ENCODE measurements at places on chromosomes 7 and 10. TPM values are rescaled to one million over a fixed set of nuclear protein-coding genes. Genes with fewer than 3 reads are reported as not detected.
A peak's percentile ranks its signal among the peaks of the same experiment; 100 is the strongest.

- DNase-seq = no peak
These were observed 236.6 kb downstream of the EBF3 start for GRCh38 chr10:129727495-129727894.

DNA sequence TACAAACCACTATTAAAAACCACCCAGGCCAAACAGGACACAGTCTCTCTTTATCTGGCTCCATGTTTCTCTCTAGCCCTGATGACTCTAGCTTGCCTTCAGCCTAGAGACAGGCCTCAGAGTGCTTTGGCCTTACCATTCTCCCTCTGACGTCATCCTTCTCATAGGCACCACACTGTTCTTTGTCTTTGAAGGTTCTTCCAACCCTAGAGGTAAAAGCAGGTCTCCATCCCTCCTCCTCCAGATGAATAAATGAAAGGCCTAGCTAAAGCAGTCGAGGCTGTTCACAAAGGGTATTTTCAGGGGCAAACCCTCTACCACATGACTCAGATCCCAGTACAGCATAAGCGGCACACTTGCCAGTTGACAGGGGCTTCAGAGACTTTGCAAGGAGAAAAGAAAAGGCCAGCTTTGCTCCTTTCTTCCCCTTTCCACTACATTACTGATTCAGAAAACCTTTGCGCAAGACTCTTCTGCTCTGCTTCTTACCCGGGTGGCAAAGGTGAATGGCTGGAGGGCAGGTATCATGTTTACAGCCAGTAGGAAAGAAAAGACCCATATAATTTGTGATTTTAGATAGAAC, 14.8 kb downstream of the NFE2L3 start:
- DNase-seq = no peak

DNA sequence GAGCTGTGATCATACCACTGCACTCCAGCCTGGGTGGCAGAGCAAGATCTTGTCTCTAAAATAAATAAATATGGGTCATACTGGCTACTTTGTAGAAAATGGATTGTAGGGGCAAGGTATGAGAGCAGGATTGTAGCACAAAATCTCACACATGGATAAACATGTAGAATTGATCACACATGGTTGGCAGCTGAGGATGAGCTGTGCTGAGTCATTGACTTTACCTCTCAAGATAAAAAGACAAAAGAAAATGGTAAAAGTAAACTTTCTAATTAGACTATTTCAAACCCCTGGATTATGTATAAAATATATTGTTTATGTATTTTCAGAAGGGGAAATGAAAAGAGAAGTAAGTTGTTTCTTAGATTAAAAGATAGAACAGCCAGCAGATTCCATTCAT, 69.3 kb downstream of the APBB1IP start:
- no peak for DNase-seq

- DNase-seq = peak; percentile 33
These were observed 185.7 kb upstream of the ADO start for GRCh38 chr10:62618576-62619412.

GRCh38 chr7:106276513-106276912, 8.3 kb downstream of the NAMPT start:
- no peak for DNase-seq

DNA sequence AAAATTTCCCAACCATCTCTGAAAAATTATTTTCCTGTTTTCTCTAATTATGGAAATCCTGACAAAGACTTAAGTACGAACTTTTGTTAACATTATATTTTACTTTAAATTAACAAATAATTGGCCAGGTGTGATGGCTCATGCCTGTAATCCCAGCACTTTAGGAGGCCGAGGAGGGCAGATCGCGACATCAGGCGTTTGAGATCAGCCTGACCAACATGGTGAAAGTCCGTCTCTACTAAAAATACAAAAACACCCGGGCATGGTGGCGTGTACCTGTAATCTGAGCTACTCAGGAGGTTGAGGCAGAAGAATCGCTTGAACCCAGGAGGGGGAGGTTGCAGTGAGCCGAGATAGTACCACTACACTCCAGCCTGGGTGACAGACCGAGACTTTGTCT, 32.2 kb downstream of the DGKB start:
- DNase-seq = no peak

DNA sequence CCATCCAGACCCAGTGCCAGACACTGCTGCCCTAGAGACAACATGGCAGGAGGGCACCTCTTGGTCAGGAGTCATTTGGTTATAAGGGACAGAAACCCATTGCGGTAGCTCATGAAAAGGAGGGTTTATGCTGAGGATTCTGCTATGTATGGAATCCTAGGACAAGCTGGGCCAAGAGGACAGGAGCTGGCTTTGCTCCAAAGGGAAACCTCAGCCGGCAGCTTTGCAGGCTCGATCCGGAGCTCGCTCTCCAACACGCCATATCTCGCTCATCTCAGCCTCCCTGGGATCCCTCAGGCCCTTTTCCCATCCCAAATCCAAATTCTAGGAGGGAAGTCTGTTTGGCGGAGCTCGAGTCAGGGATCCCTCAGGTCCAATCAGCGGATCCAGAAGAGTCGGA, 345.7 kb downstream of the GLRX3 start:
- no peak for DNase-seq

The CPXM2 gene
- total RNA-seq = 15.7 TPM

The ERV3-1 gene
- total RNA-seq = 6.6 TPM

The IMPDH1 gene
- 189 TPM for total RNA-seq

The CUBN gene
- total RNA-seq = 1.4 TPM

The GDF10 gene
- total RNA-seq = 1.2 TPM

The HKDC1 gene
- 28.0 TPM for total RNA-seq

The IGFBP3 gene
- total RNA-seq = 25.4 TPM
